ENCODE measurements at places on chromosomes 1 and 21. TPM values are rescaled to one million over a fixed set of nuclear protein-coding genes. Genes with fewer than 3 reads are reported as not detected.

DNA sequence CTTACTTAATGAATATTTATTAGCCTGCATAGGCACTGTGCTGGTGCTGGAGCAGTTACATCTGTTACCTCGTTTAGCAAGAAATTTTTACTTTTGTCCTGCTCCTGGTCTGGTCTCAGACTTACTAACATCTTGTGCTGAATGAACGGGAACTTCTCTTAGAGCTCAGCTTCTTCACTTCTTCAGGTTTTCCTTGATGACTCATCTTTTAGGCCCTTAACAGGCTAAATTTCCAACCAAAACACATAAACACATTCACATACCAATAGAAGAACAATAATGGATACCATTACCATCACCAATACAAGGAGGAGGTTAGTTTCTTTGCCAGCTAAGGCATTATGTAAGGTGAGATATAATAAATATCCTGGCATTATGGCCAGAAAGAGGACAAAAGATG is 68.9 kb downstream of the IFI44 start:
- no peaks in the 10 kb centered on the region for H3K27me3 ChIP-seq
- no peaks in the 10 kb centered on the region for H3K36me3 ChIP-seq
- no peaks in the 10 kb centered on the region for H3K4me1 ChIP-seq

DNA sequence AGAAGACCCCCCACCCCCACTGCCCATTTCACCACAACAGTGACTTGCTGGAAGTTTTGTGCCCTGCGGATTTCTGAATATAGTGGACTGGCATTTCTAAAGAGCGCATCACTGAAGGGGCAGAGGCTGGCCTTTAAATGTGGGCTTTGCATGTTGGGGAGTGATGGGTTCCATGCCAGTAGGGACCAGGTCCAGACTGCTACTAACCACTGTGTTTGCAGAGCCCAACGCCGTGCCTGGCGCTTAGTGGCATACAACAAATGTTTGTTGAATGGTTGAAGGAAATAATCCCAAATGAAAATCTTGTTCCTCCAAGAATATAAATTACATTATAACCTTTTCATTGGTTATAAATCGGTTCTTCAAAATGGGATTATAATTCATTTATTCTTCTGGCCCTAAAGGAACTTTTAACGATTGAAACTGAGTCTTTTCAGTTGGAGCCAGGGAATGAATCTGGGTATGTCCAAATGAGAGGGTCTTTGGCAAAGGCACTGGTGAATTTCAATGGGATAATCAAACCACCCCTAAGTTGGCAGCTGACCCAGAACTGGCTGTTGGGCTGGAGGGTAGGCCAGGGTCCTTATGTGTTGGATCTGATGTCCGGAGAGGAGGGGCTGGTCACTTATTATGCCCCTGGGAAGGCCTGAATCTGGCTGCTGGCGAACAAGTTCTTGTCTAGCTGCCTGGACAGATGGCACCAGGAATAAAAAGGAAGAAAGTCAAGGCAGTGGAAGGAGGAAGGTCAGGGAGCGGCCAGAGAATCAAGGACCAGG is 13.8 kb upstream of the SDHB start:
- H3K36me3 ChIP-seq, result no peaks in the 10 kb centered on the region
- H3K27ac ChIP-seq, result no peak overlapping the region
- H3K4me1 ChIP-seq, result no peaks in the 10 kb centered on the region

DNA sequence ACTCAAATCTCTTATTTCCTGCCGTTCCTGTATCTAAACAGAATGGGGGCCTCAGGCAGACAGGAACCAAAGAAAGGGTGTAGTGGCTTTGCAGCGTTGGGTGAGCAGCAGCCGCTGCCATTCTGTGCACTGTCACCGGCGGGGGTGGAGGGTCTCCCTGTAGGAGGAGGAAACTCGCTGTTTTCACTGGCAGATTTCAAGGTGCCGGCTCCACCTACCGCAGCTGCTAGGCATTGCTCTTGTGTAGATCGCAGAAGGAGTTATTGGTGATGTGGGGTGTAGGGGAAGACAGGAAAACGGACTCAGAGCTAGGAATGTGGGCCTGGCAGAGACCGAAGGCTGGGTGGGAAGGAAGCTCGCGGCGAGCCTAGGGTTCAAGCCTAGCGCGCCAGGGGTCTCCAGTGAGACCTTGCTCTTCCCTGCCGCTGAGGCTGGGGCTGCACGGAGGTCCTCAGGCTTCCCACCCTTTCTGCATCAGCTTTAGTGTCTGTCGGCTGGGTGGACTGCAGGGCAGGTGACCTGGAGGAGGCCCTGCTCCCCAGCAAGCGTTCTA is 20.8 kb downstream of the ATP5PO start:
- no peak overlapping the region for H3K27ac ChIP-seq
- peak overlapping the region; percentile 39 for H3K4me3 ChIP-seq
- H3K36me3 ChIP-seq, result no peaks in the 10 kb centered on the region
- peak; percentile 94 for DNase-seq

DNA sequence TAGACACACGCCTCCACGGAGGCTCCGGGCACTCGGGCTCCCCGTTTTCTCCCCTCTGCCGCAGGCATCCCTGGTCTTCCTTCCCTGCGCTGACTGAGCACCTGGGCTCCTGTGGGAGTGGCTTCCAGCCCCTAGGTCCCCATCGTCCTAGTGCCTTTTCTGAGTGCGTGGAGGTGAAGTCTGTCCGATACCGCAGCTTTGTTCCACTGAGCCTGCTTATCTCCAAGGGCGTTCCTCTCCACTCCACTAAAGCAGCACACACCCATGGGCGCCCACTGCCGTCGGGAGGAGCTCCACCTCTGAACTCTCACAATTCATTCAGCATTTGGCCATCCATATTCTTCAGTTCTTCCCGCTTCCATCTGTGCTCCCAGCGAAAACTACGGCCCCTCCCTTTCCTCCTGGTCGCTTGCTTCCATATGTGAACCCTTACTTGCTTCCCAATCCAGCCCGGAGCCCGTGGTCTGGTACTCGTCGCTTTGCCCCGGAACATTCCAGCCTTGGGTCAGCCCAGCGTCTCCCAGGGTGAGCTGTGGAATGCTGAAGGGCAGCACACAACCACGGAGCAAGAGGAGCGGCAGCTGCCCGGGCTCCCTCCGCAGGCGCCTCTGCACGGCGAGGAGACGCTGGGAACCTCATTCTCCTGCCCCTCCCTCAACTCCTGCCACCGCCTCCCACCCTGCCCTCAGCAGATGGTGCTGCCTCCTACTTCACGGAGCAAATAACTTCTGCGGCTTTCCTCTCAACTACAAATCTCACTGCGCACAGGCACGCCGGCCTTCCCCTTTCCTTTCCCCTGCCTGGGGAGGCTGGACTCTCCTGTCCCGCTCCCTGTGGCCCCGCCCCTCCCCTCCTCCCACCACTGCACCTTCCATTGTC is 27.5 kb downstream of the ATP8B2 start:
- H3K27ac ChIP-seq, result peak overlapping the region; percentile 84
- peak overlapping the region; percentile 51 for H3K4me3 ChIP-seq
- peaks cover 14% of the 10 kb centered on the region for H3K36me3 ChIP-seq
- H3K27me3 ChIP-seq, result no peaks in the 10 kb centered on the region

DNA sequence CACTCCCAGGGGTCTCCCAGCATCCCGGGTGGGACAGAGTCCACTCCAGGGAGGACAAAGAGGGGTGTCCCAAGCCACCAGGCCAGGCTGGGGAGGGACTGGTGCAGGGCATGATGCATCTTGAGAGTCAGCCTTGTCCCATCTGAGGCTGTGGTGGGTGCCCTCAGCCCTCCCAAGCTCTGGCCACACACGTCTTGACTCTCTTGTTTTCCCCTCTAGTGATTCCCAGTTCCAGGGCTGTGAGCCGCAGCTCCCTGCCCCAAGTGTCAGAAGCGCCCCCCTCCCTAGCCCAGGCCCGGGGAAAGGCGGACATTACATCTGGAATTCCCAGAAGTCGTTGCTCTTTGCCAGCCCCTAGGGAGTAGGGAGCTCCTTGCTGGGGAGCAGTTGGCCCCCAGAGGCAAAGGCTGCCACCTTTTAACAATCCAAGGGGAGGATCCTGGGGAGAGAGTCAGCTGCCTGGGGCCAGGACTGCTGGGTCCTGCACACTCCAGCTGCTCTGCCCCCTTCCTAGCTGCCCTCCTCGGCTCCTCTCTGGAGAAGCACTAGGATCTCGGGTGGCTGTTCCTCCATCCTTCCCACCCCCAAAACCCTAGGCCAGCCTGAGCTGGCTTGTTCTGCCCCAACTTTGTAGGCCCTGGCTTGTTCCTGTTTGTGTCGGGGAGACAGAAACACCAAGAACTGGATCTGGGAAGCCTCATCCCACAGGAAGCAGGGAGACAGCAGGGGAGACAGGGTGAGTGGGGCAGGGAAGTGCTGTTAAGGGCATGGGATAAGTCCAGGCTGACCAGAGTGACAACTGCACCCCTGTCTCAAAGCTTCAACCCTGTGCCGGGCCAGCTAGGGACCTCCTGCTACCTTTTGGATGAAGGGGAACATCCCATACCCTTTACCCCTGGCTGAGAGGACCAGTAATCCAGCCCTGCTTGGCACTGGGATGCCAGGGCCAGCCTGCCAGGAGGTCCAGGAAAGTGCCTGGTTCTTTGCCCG is 3.2 kb upstream of the PTPN7 start:
- H3K27ac ChIP-seq, result peak overlapping the region; percentile 74
- no peaks in the 10 kb centered on the region for H3K4me1 ChIP-seq
- H3K4me3 ChIP-seq, result no peak overlapping the region

DNA sequence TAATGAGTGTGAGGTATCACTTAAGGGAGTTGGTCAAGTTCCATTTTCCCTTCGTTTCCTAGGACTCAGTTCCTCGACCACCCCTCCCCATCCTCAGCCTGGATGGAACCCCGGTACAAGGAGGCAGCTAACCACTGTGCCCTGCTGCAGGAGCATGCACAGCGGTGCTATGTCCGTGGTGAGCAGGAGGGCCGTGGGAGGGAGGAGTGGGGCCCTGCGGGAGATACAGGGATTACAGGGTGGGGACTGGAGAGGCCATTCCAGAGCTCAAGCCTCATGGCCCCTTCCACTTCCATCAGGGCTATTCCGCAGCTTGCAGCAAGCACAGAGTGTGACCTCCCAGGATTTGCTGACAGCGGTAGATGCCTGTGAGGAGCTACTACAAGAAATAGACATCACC is 25.8 kb downstream of the HYI start:
- H3K27ac ChIP-seq, result no peak overlapping the region
- H3K27me3 ChIP-seq, result no peaks in the 10 kb centered on the region
- H3K4me1 ChIP-seq, result no peaks in the 10 kb centered on the region
- DNase-seq, result no peak
- no peak overlapping the region for H3K4me3 ChIP-seq
- peaks cover 100% of the 10 kb centered on the region for H3K36me3 ChIP-seq

DNA sequence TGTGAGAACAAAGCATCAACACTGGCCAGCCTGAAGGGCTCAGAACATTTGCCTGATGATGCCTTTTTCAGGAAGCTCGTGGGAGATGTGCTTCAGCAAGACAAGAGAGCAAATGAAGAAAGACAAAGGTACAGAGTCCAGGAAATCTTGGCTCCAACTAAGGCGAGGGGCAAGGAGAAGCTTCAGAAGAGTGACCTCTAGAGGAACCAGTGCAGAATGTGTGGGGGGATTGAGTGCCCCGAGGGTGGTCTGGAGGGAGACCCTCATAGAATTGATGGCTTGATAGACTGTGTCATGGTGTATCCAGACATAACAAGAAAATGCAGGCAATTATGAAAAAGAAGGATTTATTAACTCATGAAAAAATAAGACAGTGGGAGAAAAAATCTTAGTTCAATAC is 15.3 kb upstream of the NLRP3 start:
- H3K27me3 ChIP-seq, result no peaks in the 10 kb centered on the region
- H3K36me3 ChIP-seq, result no peaks in the 10 kb centered on the region
- H3K27ac ChIP-seq, result no peak overlapping the region
- no peaks in the 10 kb centered on the region for H3K4me1 ChIP-seq

- no peaks in the 10 kb centered on the region for H3K36me3 ChIP-seq
- H3K4me1 ChIP-seq, result peaks cover 38% of the 10 kb centered on the region
- no peaks in the 10 kb centered on the region for H3K27me3 ChIP-seq
- H3K27ac ChIP-seq, result no peak overlapping the region
- no peak overlapping the region for H3K4me3 ChIP-seq
Measured at GRCh38 chr1:162228586-162228985, 148.1 kb downstream of the SPATA46 start.

GRCh38 chr1:231885209-231885854 is 258.7 kb downstream of the DISC1 start:
- no peak for DNase-seq
- H3K36me3 ChIP-seq, result no peaks in the 10 kb centered on the region
- H3K27me3 ChIP-seq, result no peaks in the 10 kb centered on the region
- H3K27ac ChIP-seq, result no peak overlapping the region
- no peak overlapping the region for H3K4me3 ChIP-seq

DNA sequence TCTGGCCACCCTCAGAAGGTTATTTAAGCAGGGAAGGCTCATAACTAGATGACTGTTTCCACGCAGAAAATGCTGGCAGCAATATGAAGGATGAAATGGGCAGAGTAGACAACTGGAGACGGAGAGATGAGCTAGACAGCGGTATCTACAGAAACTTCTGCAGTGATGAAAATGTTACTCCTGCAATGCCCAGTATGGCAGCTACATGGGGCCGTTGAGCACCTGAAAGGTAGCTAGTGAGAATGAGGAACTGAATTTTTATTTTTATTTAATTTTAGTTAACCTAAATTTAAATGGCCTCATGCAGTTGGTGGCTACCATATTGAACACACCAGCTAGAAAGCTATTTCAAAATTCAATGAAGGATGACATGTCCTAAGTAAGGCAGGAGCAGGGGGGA is 27.3 kb downstream of the SIPA1L2 start:
- H3K27ac ChIP-seq, result no peak overlapping the region
- DNase-seq, result no peak

GRCh38 chr1:114976891-114977290 is 52.7 kb upstream of the TSHB start:
- no peak overlapping the region for H3K4me3 ChIP-seq
- H3K36me3 ChIP-seq, result no peaks in the 10 kb centered on the region
- no peaks in the 10 kb centered on the region for H3K27me3 ChIP-seq
- H3K27ac ChIP-seq, result no peak overlapping the region
- no peaks in the 10 kb centered on the region for H3K4me1 ChIP-seq

DNA sequence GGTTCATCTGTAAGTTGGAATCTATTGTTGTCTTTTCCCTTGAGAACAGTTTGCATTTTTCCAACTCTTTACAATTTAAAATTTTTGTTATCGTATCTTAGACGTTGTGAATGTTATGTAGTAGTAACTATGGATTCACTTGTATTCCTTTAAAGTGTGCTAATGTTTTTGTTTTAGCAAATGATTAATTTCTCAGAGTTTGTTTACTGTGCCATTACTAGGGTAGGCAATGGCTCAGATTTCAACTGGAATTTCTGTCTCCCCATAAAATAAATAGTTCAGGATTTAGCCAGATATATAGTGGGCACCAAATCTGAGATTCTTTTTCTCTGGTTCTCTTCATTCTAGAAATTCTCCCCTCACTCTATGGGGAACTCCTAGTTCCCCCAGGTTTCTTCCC is 896.5 kb downstream of the PLA2G4A start:
- no peaks in the 10 kb centered on the region for H3K36me3 ChIP-seq
- no peaks in the 10 kb centered on the region for H3K4me1 ChIP-seq
- no peak overlapping the region for H3K27ac ChIP-seq
- H3K27me3 ChIP-seq, result no peaks in the 10 kb centered on the region
- no peak overlapping the region for H3K4me3 ChIP-seq

GRCh38 chr1:92857817-92858216 is 26.0 kb downstream of the RPL5 start:
- H3K4me1 ChIP-seq, result no peaks in the 10 kb centered on the region
- peak; percentile 55 for DNase-seq
- H3K4me3 ChIP-seq, result no peak overlapping the region

The TNFRSF18 gene
- 3.6 TPM for polyA plus RNA-seq

The LRRC3 gene
- polyA plus RNA-seq, result 1.3 TPM

The NBPF9 gene
- polyA plus RNA-seq, result 6.4 TPM

The KCNH1 gene
- polyA plus RNA-seq, result 0.10 TPM

The CAMSAP2 gene
- polyA plus RNA-seq, result 6.3 TPM

The ERO1B gene
- 20.6 TPM for polyA plus RNA-seq

The C4BPA gene
- polyA plus RNA-seq, result 2.5 TPM
